ENCODE measurements at places on chromosomes 3 and 15.
A peak's percentile ranks its signal among the peaks of the same experiment; 100 is the strongest.

DNA sequence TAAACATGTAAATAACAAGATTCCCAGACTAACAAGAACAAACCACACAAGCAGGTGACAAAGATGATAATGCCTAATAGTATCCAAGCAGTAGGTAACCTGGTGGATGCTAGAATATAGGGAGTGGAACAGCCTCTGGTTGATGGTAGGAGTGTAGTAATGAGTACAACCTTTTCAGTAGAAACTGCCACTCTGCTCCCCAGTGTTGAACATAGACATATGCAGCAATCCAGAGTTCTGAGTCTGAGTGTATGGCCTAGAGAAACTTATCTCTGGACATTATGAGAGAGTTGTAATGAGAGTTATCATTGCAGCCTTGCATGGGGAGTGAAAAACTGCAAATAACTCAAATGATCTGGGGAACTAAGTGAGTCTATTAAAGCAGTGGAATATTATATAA is 76.1 kb upstream of the ACAD9 start:
- no peak for DNase-seq

DNA sequence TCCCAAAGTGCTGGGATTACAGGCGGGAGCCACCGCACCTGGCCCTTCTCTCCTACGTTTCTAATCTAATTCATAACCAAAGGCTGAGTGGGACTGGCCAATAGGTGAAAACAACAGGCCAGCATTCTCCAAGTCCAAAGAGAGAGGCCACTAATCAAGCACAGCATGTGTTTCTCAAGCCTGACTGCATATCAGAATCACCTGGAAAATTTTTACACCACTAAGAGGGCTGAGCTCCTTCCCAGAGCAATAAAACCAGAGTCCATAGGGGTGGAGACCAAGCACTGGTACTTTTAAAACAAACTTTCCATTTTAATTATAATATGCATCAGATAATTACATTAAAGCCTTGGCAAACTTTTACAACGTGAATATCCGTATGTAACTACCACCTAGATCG is 254.4 kb downstream of the OPA1 start:
- DNase-seq, result no peak

DNA sequence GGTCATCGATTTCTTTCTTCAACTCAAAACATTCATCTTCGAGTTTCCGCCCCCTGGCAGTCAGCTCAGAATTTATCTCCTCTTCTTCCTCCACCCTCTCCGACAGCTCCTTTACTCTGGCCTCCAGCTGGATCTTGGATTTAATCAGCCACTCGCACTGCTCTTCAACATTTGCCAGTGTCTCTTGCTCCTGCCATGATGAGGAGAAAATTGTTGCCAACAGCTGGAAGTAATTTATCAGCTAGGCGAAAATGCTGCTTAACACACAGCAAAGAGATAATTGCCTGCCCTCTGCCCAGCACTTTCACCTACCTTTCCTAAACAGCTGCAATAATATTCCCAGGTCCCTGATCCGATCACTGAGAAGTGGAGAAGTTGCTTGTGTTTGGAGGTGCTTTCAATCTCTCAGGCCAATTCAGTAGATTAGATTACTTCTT is 69.3 kb downstream of the MYH15 start:
- no peak for DNase-seq

GRCh38 chr3:35651851-35652250 is 12.5 kb downstream of the ARPP21 start:
- DNase-seq, result no peak

- DNase-seq, result peak; percentile 65
Measured at GRCh38 chr15:66789029-66790025, 87.3 kb downstream of the SMAD6 start.

- no peak for DNase-seq
Measured at GRCh38 chr3:184368116-184368515, 6.6 kb downstream of the POLR2H start.

GRCh38 chr3:24343084-24343783 is 151.4 kb downstream of the THRB start:
- no peak for DNase-seq

DNA sequence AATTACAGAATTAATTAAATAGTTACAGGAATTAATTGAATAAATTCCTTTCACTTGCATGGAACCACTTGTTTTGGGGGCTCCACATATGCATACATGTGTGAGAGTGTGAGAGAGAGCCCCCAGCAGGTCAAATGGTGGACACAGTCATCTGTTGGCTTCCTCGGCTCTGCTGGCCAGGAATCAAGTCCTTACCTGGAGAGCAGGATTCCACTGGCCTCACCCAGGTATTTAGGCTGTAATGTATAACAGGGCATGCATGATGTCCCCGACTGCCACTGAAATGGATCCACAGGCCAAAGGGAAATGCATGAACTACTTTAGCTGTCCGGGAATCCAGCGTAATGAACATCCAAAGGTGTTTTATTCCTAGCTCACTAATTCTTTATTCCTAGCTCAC is 139.7 kb upstream of the SMAD3 start:
- DNase-seq, result no peak

DNA sequence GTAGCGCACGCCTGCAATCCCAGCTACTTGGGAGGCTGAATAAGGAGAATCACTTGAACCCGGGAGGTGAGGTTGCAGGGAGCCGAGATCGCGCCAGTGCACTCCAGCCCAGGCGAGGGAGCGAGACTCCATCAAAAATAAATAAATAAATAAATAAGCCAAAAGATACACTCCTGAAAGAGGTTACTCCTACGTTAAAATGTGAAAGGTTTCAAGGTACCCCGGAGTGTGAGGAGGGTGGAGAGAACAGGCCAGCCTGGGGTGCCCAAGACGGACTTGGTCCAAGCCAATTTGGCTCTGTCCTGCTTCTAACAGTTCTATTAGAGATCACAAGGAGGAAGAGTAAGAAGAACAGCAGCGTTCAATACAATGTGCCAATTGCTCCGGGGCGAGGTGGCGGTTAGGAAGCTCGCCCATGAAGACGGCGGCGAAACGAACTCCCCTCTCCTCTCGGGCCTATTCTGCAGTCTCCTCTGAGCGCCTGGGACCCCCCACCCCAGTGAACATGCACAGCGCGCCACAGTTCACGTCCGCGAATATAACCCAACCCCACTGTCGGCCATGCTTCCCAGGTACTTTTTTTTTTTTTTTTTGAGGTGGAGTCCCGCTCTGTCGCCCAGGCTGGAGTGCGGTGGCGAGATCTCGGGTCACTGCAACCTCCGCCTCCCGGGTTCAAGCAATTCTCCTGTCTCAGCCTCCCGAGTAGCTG is 942 bp downstream of the ELP6 start:
- DNase-seq, result peak; percentile 46

- DNase-seq, result no peak
Measured at GRCh38 chr3:50450209-50450921, 53.1 kb downstream of the CACNA2D2 start.

- DNase-seq, result no peak
Measured at GRCh38 chr3:32968920-32969389, 17.5 kb downstream of the CCR4 start.

- DNase-seq, result no peak
Measured at GRCh38 chr15:98150084-98150483, 189.6 kb downstream of the ARRDC4 start.

DNA sequence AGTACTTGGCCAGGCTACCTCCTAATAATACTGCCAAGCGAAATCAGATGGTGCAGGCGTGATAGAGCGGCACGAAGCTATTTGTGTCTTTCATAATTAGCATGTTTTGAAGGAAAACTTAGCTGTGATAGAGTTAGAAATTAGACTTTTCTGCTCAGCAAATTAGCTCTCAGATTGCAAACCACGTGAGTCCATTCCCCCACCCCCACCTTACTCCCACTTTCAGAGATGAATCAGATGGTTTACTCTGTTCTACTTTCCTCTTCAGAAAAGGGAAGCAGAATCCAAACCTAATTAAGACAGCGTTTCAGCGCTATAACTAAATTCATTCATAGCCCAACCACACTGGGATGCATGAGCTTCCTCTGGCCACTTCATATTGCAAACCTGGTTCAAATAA is 214.6 kb downstream of the SLCO3A1 start:
- no peak for DNase-seq

DNA sequence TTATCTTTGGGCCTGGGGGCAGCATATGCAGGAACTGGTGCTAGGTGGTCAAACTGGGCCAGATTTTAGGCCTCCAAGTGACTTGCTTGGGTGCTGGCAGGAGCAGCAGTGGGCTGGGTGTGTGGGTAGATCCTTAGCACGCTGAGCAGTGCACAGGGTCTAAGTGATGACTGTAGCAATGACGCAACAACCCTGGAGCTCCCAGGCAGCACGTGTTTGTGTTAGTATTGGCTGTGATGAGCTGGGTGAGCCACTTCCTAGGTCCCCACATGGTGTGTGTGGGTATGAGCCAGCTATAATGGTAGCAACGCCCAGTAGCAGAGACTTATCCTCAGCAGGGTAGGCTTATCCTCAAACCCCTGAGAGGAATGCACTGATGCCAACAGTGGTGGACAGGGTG is 570.6 kb upstream of the ROBO1 start:
- DNase-seq, result no peak

DNA sequence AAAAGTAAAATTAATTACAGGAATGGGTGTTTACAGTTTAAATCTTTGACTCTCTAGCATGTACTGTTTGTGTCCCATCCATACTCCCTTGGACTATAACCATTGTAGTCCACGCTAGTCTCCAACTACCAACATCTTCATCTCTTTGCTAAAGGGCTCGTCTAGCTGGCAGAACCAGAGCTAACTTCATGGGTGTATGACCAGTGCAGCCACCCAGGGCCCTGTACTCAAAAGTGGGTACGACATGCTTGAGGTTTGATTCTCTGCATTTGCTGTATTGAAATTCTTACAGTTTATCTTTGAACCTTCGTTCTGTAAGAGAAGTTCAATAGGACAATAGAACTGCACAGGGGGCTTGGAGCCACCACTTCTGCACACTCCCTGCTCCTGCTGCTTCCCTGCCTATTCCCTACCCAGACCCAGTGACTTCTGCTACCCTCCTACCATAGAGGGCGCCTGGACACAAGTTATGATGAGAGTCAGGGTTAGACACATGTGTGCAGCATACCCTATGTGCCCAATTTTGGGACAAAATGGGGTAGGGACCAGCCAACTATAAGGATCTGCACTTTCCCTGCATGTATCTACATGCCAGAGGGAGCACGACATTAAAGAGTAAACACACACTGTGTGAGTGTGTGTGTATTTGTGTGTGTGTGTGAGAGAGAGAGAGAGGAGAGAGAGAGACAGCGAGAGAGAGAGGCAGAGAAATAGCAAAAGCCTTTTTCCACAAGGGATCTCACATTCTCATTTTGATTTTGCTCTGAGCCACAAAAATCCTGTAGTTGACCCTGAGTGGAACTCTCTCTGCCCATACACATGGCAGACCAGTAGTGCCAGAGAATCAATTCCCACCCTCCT is 59.0 kb upstream of the NECTIN3 start:
- peak; percentile 35 for DNase-seq

GRCh38 chr15:73335471-73335870 is 33.3 kb downstream of the HCN4 start:
- DNase-seq, result no peak

GRCh38 chr15:30943654-30944335 is 40.1 kb downstream of the FAN1 start:
- no peak for DNase-seq

DNA sequence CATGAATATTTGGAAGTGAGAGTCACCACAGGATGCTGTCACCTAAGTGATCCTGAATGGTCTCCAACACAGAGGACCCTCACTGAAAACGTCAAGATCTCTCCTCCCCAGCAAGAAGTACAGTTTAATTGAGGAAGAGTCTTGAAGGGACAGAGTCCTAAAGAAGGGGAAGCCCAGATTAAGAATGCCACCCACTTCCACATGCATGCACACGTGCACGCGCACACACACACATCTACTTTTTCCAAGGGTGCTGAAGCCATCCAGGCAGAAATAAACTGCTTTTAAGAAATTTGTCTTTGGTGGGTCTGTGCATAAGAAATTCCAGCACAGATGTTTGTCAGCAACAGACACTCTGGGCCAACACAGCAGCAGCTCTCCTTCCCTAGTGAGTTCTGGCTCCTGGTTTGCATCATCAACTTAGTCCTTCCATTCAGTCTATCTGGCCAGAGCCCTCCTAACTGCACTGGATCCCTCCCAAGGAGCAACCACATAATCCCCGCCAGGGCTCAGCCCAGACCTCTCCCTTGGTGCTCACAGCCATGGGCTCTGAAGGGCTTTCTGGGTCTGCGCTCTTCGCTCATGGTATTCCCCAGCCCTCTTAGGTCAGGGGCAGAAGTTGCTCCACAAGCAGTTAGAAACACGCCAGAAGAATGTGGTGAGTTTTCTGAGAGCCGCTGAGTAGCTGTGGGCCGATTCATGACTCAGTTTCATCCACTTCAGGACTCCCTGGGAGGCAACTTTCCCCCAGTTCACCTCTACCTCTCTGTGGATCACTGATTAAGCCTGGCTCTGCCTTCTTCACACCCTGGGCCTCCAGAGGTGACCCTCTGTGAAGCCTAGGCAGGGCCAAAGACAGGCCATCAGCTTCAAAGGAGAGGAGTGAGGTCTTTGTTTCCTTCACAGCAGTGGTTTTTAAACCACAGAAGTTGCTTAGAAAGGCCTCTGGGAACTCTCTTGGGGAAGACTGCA is 132.6 kb upstream of the LIPC start:
- DNase-seq, result no peak

DNA sequence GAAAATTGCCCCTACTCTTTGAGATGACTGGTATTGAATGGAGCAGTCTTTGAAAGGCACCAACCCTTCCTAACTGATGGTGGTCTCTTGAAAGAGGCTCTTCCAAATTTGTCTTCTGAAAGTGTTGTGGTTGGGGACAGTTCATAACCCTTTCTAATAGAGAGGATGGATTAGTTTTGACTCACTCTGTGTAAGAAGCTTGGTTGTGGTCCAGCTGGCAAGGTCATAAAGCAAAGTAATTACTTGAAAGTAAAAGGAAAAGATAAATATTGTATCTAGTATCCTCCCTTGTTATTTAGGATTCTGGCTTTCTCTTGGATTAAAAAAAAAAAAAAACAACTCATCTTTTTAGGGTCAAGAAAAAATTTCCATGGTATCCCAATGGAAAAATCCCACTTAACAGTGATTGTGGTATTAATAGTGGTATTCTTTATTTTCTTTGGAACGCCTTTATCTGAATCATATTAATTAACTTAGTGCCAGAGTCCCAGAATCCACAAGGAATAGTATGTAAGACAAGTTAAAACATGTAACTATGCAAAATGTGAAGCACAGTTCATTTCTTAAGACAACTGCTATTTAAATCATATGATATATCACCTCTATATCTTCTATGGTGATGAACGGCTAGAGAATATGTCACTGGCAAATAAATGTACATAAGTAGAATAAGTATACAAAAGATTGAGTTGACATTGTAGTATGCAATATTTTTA is 469.3 kb upstream of the CDIN1 start:
- DNase-seq, result no peak

DNA sequence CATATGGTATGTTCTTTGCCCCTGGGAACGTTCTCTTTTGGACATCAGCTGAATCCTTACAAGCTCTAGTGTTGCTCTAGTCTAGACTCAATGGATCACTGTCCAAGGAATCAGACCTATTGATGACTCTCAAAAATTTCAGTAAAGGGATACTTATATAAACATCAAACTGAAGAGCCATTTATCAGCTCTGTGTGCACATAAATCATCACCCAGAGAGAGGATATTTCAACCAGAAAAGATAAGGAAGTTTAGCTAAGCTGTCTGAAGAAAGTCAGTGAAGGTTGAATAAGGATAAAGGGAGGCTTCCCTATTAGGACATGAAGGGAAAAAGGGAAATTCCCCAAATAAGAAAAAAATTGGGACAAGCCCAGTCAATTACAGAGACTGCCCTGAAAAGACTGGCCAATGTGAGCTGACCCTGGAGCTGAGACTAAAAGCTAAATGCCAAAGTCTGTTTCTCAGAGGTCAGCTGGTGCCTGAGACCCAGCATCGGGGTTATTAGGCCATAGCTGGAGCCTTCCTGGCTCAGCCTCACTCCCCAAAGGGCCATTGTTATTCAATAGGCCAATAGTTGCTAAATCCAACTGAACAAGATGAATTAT is 424.1 kb upstream of the THBS1 start:
- DNase-seq, result no peak

Measured in D341Med (cell line).